ENCODE measurements at places on chromosomes 5 and 9. TPM values are rescaled to one million over a fixed set of nuclear protein-coding genes. Genes with fewer than 3 reads are reported as not detected.
A peak's percentile ranks its signal among the peaks of the same experiment; 100 is the strongest.

DNA sequence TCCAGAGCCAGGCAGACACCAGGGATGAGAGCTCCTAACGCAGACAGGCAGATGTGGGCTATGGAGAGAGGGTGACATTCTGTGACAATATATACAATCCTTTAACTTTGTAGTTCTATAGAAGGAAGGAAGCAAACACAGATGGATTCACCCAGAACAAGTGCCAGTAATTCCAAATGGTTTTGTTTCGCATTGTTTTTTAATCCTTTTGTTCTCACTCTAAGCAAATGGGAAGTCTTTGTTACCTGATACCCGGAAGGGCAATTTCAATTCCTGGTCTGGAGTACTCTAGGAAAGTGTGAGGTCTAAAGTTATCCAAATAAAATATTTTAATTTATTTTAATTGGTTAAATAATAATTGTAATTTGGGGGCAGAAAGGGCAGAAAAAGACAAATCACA lies 2.5 kb downstream of the FRMD3 start:
- no peak for DNase-seq
- H3K36me3 ChIP-seq, result no peaks in the 10 kb centered on the region
- H3K27me3 ChIP-seq, result no peaks in the 10 kb centered on the region
- H3K4me3 ChIP-seq, result no peak overlapping the region
- H3K4me1 ChIP-seq, result peaks cover 5% of the 10 kb centered on the region

- no peak for DNase-seq
- H3K27ac ChIP-seq, result no peak overlapping the region
- no peak overlapping the region for H3K4me3 ChIP-seq
Measured at GRCh38 chr5:171845857-171846256, 60.2 kb downstream of the SMIM23 start.

DNA sequence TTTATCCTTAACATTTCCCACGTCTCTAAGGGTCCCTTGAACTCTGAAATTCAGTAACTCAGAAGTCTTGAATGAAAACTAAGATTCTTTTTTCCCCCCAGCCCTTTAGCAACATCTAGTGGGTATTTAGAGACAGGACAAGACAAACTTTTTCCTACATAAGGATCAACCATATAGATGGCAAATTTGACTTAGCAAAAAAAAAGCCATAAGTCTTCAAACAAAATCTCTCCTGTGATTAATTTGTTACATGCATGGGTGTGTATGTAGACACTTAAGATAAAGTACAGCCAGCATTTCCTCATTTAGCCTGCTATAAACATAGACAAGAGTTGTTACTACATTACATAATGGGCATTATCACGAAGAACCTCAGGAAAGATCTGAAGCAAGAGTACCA lies 29.1 kb upstream of the ANKRD31 start:
- no peak overlapping the region for H3K4me3 ChIP-seq
- H3K4me1 ChIP-seq, result no peaks in the 10 kb centered on the region
- no peak for DNase-seq
- H3K27ac ChIP-seq, result no peak overlapping the region
- no peaks in the 10 kb centered on the region for H3K27me3 ChIP-seq
- H3K36me3 ChIP-seq, result no peaks in the 10 kb centered on the region

DNA sequence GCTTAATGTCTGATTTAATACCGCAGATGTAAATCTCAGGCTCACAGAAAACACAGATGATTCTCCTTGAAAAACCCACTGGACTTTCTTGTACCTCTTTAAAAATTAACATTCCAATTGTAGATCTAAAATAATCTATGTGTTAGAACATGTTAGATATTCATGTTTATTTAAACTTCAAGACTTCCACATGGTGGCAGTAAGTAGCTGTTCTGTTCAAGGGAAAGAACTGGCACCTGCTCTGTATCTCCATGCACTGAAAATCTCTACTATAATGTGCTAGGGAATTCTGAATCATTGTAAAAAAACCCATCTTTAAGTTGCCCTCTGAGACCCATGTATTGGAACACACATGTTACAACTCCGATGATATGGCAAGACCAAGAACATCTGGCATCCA lies 366.9 kb downstream of the DMRTA1 start:
- no peaks in the 10 kb centered on the region for H3K36me3 ChIP-seq
- H3K4me1 ChIP-seq, result no peaks in the 10 kb centered on the region
- no peaks in the 10 kb centered on the region for H3K27me3 ChIP-seq
- DNase-seq, result no peak

GRCh38 chr9:114307899-114308267 lies 15.0 kb upstream of the ORM1 start:
- H3K4me3 ChIP-seq, result no peak overlapping the region
- peak; percentile 12 for DNase-seq
- no peaks in the 10 kb centered on the region for H3K4me1 ChIP-seq
- H3K27ac ChIP-seq, result no peak overlapping the region
- no peaks in the 10 kb centered on the region for H3K27me3 ChIP-seq

DNA sequence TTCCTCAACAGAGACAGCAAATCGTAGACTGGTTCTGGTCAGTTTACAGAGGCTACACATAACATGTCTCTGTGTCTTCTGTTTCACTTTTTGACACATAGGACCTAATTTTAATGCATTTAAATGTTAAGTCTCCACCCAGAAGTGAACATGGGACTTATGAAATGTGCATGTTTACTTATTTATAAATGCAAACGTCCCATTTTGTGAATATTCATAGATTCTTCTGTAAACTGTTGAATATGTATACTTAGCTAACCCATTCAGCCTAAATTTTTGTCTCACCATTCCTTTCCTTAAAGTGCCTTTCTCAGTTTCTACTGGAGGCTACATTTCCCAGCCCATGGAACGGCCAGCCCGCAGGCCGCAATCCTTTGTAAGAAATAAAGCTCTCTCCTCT lies 137.2 kb downstream of the PLCXD3 start:
- H3K36me3 ChIP-seq, result no peaks in the 10 kb centered on the region
- no peaks in the 10 kb centered on the region for H3K4me1 ChIP-seq
- H3K27me3 ChIP-seq, result no peaks in the 10 kb centered on the region
- H3K4me3 ChIP-seq, result no peak overlapping the region
- DNase-seq, result no peak

- H3K4me3 ChIP-seq, result no peak overlapping the region
- no peak for DNase-seq
- H3K27me3 ChIP-seq, result no peaks in the 10 kb centered on the region
Measured at GRCh38 chr5:16593013-16593412, 23.8 kb downstream of the RETREG1 start.

DNA sequence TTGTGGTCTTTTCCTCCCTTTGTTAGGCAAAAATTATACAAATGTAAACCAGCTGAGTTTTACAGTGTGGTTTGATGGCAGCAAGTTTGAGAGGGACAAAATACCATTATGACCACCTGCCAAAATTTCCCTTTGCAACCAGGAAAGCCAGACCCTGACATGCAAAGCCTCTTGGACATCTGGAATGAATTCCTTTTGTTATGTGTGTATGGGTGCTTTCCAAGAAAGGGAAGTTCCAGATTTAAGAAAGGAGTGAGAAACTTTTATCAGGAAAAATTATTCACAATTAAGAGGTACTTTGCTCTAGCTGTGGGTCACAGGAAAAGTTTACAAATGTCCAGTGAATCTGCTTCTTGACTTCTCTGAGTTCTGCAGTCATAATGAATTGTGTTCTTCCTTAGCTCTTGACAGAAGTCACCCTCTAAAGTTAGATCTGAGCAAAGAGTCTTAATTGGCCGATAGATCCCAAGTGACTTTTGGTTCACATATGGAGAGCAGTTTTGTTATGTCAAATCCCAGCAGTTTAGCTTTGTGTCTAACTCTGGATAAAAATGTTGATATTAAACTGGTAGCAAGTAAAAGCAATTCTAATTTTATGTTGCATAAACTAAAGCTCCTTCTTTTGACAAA lies 295.9 kb upstream of the ZNF608 start:
- H3K4me1 ChIP-seq, result no peaks in the 10 kb centered on the region
- no peak for DNase-seq
- H3K4me3 ChIP-seq, result no peak overlapping the region
- no peak overlapping the region for H3K27ac ChIP-seq
- no peaks in the 10 kb centered on the region for H3K27me3 ChIP-seq

GRCh38 chr9:33676746-33677505 lies 118.4 kb upstream of the PRSS3 start:
- H3K27me3 ChIP-seq, result no peaks in the 10 kb centered on the region
- H3K27ac ChIP-seq, result peak overlapping the region; percentile 72
- peak; percentile 14 for DNase-seq
- H3K36me3 ChIP-seq, result no peaks in the 10 kb centered on the region
- H3K4me1 ChIP-seq, result no peaks in the 10 kb centered on the region
- H3K4me3 ChIP-seq, result peak overlapping the region; percentile 34

DNA sequence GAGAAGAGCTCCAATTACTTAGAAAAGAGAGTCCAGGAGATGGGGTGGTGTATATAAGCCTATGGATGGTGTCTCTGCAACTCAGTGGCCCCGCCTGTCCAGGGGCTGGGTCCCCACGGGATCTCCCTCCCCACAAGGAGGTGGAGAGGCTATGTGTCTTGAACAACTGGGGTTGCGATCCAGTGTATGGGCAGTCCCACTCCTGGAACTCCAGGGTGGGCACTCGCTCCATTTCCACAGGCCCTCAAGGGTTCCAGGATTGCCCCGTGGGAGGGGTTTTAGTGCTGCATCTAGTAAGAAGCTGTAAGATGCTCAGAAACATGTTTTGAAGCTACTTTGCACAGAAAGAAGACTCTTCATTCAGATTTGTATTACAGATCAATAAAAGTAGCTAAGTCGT lies 558 bp upstream of the SMAD5 start:
- no peaks in the 10 kb centered on the region for H3K27me3 ChIP-seq
- H3K4me3 ChIP-seq, result peak overlapping the region; percentile 63
- no peaks in the 10 kb centered on the region for H3K36me3 ChIP-seq
- H3K27ac ChIP-seq, result peak overlapping the region; percentile 95
- DNase-seq, result peak; percentile 25

GRCh38 chr9:70036641-70037040 lies 7.0 kb upstream of the MAMDC2 start:
- no peaks in the 10 kb centered on the region for H3K27me3 ChIP-seq
- H3K36me3 ChIP-seq, result no peaks in the 10 kb centered on the region
- H3K4me3 ChIP-seq, result no peak overlapping the region
- H3K4me1 ChIP-seq, result no peaks in the 10 kb centered on the region

- no peak overlapping the region for H3K27ac ChIP-seq
- no peaks in the 10 kb centered on the region for H3K27me3 ChIP-seq
- H3K36me3 ChIP-seq, result no peaks in the 10 kb centered on the region
- DNase-seq, result no peak
- H3K4me1 ChIP-seq, result no peaks in the 10 kb centered on the region
Measured at GRCh38 chr9:106993603-106994002, 130.6 kb downstream of the ZNF462 start.

DNA sequence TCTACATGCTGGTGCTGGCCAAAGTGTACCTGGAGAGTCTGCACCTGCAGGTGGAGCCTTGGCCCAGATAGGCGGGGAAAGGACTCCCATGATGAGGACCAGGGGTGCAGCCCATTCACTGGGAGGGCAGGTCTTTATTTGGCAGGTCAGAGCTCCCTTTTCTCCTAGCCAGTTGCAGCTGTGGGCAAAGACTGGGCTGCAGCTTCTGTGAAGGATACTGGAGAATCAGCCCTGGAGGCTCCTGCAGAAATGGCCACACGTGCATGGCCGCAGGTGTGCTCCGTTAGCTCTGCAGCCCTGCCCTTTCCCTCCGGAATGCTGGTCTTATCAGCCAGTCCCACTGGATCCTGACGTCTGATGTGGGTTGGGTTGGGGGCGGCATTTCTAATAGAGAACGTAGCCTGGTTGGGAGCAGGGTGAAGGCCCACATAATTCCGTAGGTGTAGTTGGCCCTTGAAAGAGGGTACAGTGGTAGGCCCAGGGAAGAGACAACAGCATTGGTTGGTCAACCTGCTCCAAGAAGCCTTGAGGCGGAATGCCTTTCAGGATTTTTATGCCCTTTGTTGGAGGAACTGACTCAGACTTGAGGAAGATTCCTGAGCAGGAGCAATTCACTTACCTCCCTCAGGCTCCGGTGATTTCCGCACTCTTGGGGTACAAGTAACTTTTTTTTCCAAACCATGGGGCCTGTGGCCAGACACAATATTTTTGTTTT lies 22.0 kb upstream of the TIFAB start:
- H3K4me3 ChIP-seq, result no peak overlapping the region
- H3K4me1 ChIP-seq, result no peaks in the 10 kb centered on the region
- H3K36me3 ChIP-seq, result no peaks in the 10 kb centered on the region
- H3K27ac ChIP-seq, result no peak overlapping the region
- no peak for DNase-seq

GRCh38 chr5:44729536-44729935 lies 79.2 kb upstream of the MRPS30 start:
- H3K36me3 ChIP-seq, result no peaks in the 10 kb centered on the region
- H3K4me3 ChIP-seq, result no peak overlapping the region
- no peak overlapping the region for H3K27ac ChIP-seq

DNA sequence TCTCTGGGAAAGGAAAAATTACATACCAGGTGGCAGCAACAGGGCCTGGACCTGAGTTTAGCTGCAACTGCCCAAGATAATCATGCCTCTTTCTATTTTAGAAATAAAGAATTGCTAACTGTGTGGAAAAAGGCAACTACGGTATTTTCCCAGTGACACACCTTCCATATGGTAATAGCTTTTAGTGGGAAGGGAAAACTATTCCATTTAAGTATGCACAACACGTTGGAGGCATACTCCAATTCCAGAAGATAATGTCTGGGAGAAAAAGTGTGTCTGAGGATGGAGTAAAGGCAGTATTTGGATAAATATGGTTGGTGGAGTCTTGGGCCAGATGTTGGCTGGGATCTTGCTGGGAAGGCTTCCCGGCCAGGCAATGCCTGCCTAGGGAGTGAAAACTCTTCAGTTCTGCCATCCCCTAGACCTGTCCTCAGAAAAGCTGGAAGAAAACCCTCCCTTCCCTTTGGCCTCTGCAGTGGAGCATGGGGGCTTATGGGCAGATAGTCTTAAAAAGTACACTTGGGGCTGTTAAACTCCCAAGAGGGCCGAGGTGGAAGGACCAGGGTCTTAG lies 40.6 kb downstream of the SH3PXD2B start:
- H3K27me3 ChIP-seq, result no peaks in the 10 kb centered on the region
- peaks cover 27% of the 10 kb centered on the region for H3K4me1 ChIP-seq
- DNase-seq, result no peak

DNA sequence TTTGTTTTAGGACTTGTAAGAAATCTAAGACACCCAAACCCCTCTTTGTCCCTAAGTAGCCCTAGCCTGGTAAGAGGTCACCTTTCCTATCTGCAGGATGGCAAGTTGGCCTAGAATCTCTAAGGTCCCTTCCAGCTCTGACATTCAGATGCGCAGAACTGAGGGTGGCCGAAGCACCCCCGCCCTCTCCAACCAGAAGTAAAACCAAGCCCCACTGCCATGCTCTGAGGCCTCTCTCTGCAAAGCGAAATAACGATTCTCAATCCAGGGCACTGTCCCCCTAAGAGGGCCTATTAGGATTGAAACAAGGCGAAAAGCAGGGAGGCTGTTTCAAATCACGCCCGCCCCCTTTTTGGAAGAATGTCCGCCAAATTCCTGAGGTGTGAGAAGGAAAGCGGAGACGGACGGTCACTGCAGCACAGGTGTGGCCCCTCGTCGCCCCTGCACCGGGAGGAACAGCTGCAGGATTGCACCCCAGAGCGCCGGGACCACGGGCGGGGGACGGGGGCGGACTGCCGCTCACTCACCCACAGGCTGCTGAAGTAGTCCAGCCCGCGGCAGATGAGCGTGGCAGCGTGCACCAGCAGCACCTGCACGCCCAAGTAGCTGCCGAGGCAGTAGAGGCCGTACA lies 824 bp downstream of the TMEM245 start:
- no peaks in the 10 kb centered on the region for H3K36me3 ChIP-seq
- peak overlapping the region; percentile 85 for H3K27ac ChIP-seq
- DNase-seq, result no peak

GRCh38 chr5:134526483-134527155 lies 1.1 kb downstream of the JADE2 start:
- DNase-seq, result peak; percentile 78
- peak overlapping the region; percentile 97 for H3K27ac ChIP-seq
- no peaks in the 10 kb centered on the region for H3K36me3 ChIP-seq
- H3K4me3 ChIP-seq, result peak overlapping the region; percentile 80
- peaks cover 4% of the 10 kb centered on the region for H3K4me1 ChIP-seq

Gene HBEGF
- 6.8 TPM for total RNA-seq

Gene CATSPER3
- 2.7 TPM for total RNA-seq

Gene PCDHB7
- 8.0 TPM for total RNA-seq

Gene CTNND2
- total RNA-seq, result 1.2 TPM

Gene TPPP
- total RNA-seq, result 0.26 TPM
